ENCODE measurements at places on chromosomes 5 and 9. TPM values are rescaled to one million over a fixed set of nuclear protein-coding genes. Genes with fewer than 3 reads are reported as not detected.

Gene PCDHB12
- 6.8 TPM for polyA plus RNA-seq

Gene LHX2
- polyA plus RNA-seq, result not detected

Gene SLC36A2
- 0.08 TPM for polyA plus RNA-seq

Gene SNCB
- polyA plus RNA-seq, result 0.42 TPM

Gene SH2D3C
- polyA plus RNA-seq, result 25.8 TPM

Gene IL5
- 0.40 TPM for polyA plus RNA-seq

DNA sequence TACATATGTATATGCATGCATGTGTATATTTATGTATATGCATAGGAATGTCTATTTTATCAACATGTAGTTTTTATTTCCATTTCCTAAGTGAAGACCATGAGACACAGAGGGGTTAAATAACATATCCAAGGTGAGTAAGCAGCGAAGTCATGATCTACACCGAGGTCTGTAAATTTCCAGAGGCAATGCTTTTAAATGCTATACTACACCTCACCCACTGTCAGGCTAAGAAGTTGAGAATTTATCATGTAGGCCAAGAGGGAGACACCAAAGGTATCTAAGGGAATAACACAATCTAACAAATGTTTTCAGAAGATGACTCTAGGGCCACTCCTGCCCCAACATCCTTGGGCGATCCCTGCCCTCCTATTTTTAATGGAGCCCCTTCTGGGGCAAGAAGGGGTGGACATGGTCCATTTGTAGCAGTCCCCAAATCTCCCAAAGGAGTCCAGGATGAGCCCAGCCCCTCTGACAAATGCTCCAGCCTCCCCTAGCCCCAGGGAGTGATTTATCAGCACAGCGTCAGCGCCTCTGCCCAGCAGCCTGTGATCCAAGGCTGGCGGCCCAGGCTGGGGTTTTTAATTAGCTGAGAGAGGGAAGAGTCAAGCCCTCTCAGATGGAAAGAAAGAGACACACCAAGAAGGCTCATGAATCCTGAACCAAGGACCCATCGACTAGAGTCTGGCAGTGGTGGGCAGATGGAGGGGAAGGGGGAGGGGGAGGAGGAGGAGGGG is 339.9 kb downstream of the ASTN2 start:
- no peaks in the 10 kb centered on the region for H3K4me1 ChIP-seq
- no peaks in the 10 kb centered on the region for H3K27me3 ChIP-seq
- H3K4me3 ChIP-seq, result no peak overlapping the region
- no peak overlapping the region for H3K27ac ChIP-seq
- no peaks in the 10 kb centered on the region for H3K36me3 ChIP-seq

- no peaks in the 10 kb centered on the region for H3K36me3 ChIP-seq
- peak; percentile 45 for DNase-seq
- no peak overlapping the region for H3K27ac ChIP-seq
- H3K27me3 ChIP-seq, result peaks cover 5% of the 10 kb centered on the region
- H3K4me3 ChIP-seq, result no peak overlapping the region
- peaks cover 22% of the 10 kb centered on the region for H3K4me1 ChIP-seq
Measured at GRCh38 chr5:142716963-142717362, 31.1 kb upstream of the FGF1 start.

- no peak for DNase-seq
- no peaks in the 10 kb centered on the region for H3K27me3 ChIP-seq
- no peaks in the 10 kb centered on the region for H3K36me3 ChIP-seq
- H3K4me1 ChIP-seq, result no peaks in the 10 kb centered on the region
- no peak overlapping the region for H3K4me3 ChIP-seq
Measured at GRCh38 chr5:37918424-37918823, 78.6 kb upstream of the GDNF start.

DNA sequence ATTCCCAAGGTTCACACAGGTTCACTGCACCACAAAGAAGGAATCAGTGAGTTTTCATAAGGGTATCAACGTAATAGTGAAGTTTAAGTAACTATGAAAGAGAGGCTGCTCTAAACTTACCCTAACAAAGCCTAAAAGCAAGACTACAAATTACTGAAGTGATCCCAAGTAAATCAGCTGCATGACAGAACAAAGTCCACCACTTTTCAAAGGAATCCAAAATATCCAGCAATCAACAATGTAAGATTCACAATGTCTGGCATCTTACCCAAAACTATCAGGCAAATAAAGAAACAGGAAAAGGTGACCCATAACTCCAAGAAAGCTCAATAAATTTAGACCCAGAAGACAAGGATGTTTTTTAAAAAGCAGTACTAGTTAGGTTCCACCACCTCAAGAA is 70.1 kb downstream of the GNAQ start:
- no peaks in the 10 kb centered on the region for H3K27me3 ChIP-seq
- no peaks in the 10 kb centered on the region for H3K36me3 ChIP-seq
- no peak overlapping the region for H3K27ac ChIP-seq
- H3K4me3 ChIP-seq, result no peak overlapping the region
- DNase-seq, result no peak
- peaks cover 64% of the 10 kb centered on the region for H3K4me1 ChIP-seq

Data from left lung (tissue), 14 donors.